Aorta (tissue), 5 donors: ENCODE measurements at places on chromosomes 1 and 21. TPM values are rescaled to one million over a fixed set of nuclear protein-coding genes. Genes with fewer than 3 reads are reported as not detected.

Gene TNFRSF14
- total RNA-seq, result 33.9 TPM

Gene PRRX1
- total RNA-seq, result 159 TPM

- H3K4me1 ChIP-seq, result no peaks in the 10 kb centered on the region
- H3K4me3 ChIP-seq, result peak overlapping the region; percentile 85
- no peaks in the 10 kb centered on the region for H3K27me3 ChIP-seq
- H3K27ac ChIP-seq, result peak overlapping the region; percentile 4
- no peaks in the 10 kb centered on the region for H3K36me3 ChIP-seq
- DNase-seq, result peak; percentile 66
These were observed 1.4 kb downstream of the PTPRF start for GRCh38 chr1:43531906-43532584.

DNA sequence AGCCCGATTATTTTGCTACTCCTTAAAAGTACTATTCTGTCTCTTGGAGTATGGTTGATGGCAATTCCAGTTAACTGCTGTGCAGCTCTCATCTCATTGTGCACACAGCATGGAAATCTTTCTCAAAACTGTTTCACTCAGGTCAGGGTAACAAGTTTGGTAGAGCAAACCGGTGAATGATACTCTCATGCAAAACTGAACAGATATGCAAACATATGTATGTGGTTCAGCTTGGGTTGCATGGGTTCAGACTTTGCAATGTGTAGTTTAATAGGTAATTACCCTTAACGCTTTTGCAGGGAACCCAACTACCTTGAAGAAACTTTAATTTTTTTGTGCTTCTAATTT lies 2.2 kb downstream of the GADD45A start:
- H3K36me3 ChIP-seq, result peaks cover 3% of the 10 kb centered on the region
- no peak for DNase-seq
- peak overlapping the region; percentile 96 for H3K4me3 ChIP-seq

Gene GFI1
- total RNA-seq, result 1.1 TPM

GRCh38 chr1:32992489-32993323 lies 28.1 kb upstream of the RNF19B start:
- DNase-seq, result peak; percentile 89
- H3K4me1 ChIP-seq, result no peaks in the 10 kb centered on the region
- H3K36me3 ChIP-seq, result no peaks in the 10 kb centered on the region
- H3K4me3 ChIP-seq, result no peak overlapping the region
- H3K27ac ChIP-seq, result no peak overlapping the region

DNA sequence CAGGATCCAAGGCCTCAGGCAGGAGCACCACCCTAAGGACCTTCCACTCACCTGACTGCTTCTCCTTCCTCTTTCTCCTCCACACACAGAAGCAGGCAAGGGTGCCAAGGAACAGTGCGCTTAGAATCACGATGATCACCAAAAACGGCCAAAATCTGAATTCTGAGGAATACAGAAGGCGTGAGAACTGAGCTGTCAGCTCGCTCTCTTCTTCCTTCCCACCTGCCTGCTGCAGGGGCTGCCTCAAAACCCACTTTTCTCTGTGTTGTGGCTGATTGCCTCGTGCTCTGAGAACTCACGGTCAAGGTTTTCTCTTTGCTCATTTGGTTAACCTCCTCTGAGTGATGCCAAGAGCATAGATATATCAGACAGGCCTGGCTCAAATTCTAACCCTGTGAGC lies 23.8 kb downstream of the CD244 start:
- no peak overlapping the region for H3K27ac ChIP-seq
- H3K4me3 ChIP-seq, result no peak overlapping the region
- DNase-seq, result no peak
- no peaks in the 10 kb centered on the region for H3K27me3 ChIP-seq
- H3K4me1 ChIP-seq, result no peaks in the 10 kb centered on the region
- no peaks in the 10 kb centered on the region for H3K36me3 ChIP-seq

- H3K36me3 ChIP-seq, result no peaks in the 10 kb centered on the region
- DNase-seq, result no peak
- no peaks in the 10 kb centered on the region for H3K27me3 ChIP-seq
- no peak overlapping the region for H3K4me3 ChIP-seq
- H3K4me1 ChIP-seq, result no peaks in the 10 kb centered on the region
These were observed 6.3 kb upstream of the SRARP start for GRCh38 chr1:15997637-15998280.

DNA sequence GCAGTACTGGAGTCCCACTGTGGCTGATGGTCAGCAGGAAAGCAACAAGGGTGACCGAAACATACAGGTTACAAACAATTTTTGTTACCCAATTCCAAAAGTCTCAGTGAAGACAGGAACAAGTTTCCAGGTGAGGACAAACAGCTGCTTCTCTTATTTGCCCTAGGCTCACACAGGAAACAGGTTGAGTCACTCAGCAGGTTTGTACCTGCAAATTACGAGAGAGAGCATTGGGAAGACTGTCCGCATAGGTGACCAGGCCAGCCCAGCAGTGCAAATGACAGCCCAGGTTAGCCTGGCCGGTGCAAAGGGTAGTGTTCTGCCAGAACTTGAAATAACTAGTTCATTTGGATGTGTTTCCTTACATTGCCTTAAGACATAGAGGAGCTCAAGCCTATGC lies 40.0 kb upstream of the DSCAM start:
- no peak overlapping the region for H3K4me3 ChIP-seq
- DNase-seq, result no peak
- H3K27me3 ChIP-seq, result no peaks in the 10 kb centered on the region

GRCh38 chr1:23194119-23194984 lies 22.9 kb downstream of the HTR1D start:
- H3K4me3 ChIP-seq, result no peak overlapping the region
- H3K4me1 ChIP-seq, result no peaks in the 10 kb centered on the region
- no peak overlapping the region for H3K27ac ChIP-seq
- H3K27me3 ChIP-seq, result no peaks in the 10 kb centered on the region

DNA sequence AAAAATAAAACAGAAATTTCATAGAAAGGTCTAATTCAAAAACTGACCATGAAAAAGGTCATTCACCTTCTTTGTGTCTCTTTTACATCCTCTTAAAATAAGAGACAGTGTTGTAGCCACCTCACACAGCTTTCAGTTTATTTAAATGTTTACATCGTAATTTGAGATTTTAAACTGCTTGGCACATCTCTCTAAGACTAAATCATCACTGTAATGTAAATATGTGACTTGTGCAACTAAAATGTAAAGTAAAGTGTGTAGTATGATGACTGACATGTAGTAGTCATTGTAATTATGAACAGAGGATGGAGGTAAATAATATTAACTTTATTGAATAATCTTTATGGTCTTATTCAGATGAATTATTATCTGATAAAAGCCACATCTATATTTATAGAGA lies 283.9 kb downstream of the KCNT2 start:
- no peak overlapping the region for H3K27ac ChIP-seq
- no peaks in the 10 kb centered on the region for H3K27me3 ChIP-seq
- DNase-seq, result no peak
- H3K4me3 ChIP-seq, result no peak overlapping the region

GRCh38 chr1:17757426-17757825 lies 2.3 kb downstream of the ACTL8 start:
- no peaks in the 10 kb centered on the region for H3K27me3 ChIP-seq
- H3K4me1 ChIP-seq, result no peaks in the 10 kb centered on the region
- H3K4me3 ChIP-seq, result no peak overlapping the region
- no peaks in the 10 kb centered on the region for H3K36me3 ChIP-seq

Gene PLA2G2F
- not detected for total RNA-seq

Gene MAGI3
- total RNA-seq, result 15.0 TPM

Gene LAMB3
- total RNA-seq, result 3.9 TPM

- no peaks in the 10 kb centered on the region for H3K4me1 ChIP-seq
- no peak overlapping the region for H3K27ac ChIP-seq
- H3K36me3 ChIP-seq, result no peaks in the 10 kb centered on the region
- no peaks in the 10 kb centered on the region for H3K27me3 ChIP-seq
- DNase-seq, result no peak
These were observed 55.3 kb downstream of the NTPCR start for GRCh38 chr1:233005703-233006102.

DNA sequence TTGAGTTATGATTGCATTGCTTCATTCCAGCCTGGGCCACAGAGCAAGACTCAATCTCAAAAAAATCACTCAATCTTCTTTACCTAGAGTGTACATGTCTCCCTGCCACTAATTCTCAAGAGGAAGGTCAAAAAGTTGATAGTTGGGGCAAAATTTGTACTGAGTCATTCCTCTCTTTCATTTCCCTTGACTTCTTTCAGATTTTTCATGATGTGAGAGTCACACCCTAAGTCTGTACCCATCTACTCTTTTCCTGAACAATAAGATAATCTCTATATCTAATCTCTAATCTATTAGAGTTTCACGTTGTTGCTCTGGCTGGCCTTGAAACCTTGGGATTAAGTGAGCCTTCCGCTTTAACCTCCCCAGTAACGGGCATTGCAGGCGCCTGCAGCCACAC lies 1.1 kb upstream of the BRDT start:
- no peak for DNase-seq
- H3K4me3 ChIP-seq, result no peak overlapping the region

DNA sequence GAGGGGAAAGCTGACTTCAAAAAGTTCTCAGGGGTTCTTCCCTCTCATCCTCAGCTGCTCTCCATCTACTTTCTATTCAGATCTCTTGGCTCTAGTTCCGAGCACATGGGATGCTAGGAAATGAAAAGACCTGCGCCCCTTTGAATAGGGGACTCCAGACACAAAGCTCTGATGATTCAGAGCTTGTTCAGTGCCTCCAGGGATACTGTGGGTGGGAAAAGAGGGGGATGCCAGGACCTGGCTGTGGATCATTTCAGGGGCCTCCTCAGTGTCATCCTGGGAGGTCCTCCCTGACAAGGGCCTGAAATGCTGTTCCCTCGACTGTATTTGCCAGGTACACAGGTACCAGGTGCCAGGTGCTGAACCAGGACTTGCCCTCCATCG lies 943 bp upstream of the KIAA0040 start:
- no peaks in the 10 kb centered on the region for H3K36me3 ChIP-seq
- peak overlapping the region; percentile 87 for H3K4me3 ChIP-seq
- DNase-seq, result no peak
- no peaks in the 10 kb centered on the region for H3K27me3 ChIP-seq
- peak overlapping the region; percentile 69 for H3K27ac ChIP-seq

DNA sequence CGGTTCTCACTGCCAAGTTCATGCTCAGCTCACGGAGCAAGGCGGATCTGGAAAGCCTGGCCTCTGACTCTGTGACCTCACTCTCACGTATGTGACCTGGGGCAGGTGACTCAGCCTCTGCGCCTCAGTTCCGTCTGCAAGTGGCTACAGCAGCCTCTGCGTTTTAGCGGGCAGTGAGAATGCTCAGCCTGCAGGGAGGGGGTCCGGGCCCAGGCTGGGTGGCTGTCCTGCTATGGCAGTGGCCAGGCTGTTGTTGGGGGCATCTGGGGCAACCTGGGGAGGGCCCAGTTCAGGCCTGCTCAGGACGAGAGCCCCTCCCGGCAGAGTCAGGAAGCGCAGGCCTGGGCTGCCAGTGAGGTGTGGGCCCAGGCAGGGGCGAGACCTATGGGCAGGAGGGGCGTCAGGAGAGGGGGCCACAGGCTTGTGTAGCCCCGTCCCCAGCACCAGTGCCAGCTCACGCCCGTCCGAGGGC lies 27.9 kb downstream of the ARHGEF16 start:
- no peaks in the 10 kb centered on the region for H3K4me1 ChIP-seq
- H3K36me3 ChIP-seq, result no peaks in the 10 kb centered on the region
- H3K27me3 ChIP-seq, result no peaks in the 10 kb centered on the region
- no peak overlapping the region for H3K27ac ChIP-seq

- H3K27me3 ChIP-seq, result no peaks in the 10 kb centered on the region
- DNase-seq, result no peak
- H3K4me3 ChIP-seq, result no peak overlapping the region
- H3K27ac ChIP-seq, result no peak overlapping the region
- H3K36me3 ChIP-seq, result no peaks in the 10 kb centered on the region
These were observed 46.5 kb downstream of the EPRS1 start for GRCh38 chr1:219999821-220000220.

DNA sequence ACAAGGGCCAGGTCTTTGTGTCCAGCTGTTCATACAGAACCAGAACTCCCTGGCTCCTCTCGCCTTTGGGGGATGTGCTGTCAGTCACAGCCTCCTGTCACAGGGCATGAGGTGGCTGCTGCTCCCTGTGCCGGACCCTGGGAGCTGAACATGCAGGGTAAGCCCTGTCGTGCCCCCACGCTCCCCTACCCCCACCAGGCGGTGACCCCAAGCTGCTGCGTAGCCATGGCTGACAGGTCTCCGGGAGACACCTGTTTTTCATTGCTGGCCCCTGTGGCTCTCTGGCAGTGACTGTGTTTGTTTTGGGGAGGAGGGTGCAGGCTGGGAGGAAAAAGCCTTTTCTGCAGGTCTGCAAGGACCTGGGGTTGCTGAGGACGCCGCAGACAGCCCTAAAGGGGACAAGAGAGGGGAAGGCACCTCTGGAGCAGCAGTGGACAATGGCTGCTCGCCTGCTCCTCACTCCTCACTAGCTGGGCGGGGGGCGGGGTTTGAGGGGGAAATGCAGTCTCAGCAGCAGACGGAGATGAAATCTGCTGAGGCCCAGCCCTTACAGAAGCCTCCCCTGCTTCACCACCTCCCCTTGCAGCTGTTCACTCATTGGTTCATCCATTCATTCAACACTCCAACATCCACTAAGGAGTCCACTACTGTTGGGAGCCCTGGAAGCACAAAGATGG lies 81.4 kb downstream of the TRABD2B start:
- H3K27me3 ChIP-seq, result no peaks in the 10 kb centered on the region
- H3K36me3 ChIP-seq, result no peaks in the 10 kb centered on the region
- H3K4me3 ChIP-seq, result no peak overlapping the region
- H3K27ac ChIP-seq, result no peak overlapping the region
- peaks cover 2% of the 10 kb centered on the region for H3K4me1 ChIP-seq
- no peak for DNase-seq

Gene PAQR6
- 2.8 TPM for total RNA-seq

DNA sequence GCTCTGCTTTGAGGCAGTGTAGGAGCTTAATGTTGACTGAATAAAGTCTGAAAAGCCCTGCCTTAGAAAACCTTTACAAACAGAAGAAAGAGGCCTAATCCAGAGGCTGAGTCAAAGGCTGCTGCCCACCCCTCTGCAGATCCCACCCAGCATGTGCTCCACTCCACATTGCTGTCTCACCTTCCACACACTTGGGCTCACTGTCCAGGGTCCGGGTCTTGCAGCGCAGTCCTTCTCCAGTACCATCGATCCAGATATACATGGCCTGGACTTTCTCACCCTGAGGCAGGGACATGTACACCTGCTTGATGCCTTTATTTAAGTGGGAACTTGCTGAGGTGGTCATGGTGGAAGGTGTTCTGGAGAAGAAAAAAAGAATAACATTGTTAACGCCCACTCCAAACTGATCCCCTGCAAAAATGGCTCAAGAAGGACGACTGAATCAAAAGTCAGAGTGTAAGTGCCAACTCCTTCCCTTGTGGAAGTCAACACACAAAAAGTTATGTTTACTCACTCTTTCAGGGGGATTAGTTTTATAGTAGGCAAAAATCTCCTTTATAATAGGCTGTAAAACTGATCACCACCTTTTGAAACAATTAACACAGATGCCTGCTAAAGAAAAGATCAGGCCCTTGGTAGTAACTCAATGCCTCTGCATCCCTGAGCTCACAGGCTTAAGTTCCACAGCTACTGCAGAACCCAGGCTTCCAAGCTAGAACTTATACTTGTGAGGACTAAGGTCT lies 3.0 kb downstream of the GLUL start:
- no peaks in the 10 kb centered on the region for H3K4me1 ChIP-seq
- peak overlapping the region; percentile 96 for H3K4me3 ChIP-seq
- no peaks in the 10 kb centered on the region for H3K27me3 ChIP-seq
- no peak for DNase-seq
- peaks cover 28% of the 10 kb centered on the region for H3K36me3 ChIP-seq
